ENCODE measurements at places on chromosomes 1 and 21.

DNA sequence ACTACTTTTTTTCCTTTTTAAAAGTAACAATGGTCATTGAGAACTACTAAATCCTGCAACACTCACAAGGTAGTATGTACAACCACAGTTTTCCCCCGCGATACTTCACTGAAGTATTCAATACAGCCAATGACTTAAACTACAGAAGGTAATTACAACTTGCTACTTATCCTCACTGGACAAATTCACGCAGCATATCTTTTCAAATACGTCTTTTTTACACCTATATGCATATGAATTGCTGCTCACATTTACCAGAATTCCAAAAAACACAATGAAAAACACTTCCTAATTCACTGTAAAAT, 12.4 kb downstream of the NRIP1 start:
- DNase-seq: no peak

DNA sequence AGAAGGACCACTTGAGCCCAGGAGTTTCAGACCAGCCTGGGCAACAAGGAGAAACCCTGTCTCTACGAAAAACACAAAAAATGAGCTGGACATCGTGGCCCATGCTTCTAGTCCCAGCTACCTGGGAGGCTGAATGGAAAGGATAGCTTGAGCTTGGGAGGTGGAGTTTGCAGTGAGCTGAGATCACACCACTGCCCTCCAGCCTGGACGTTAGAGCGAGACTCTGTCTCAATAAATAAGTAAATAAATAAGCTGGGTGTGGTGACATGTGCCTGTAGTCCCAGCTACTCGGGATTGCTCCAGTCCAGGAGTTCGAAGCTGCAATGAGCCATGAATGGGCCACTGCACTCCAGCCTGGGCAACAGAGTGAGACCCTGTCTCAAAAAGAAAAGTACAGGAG, 3.6 kb downstream of the AKR1A1 start:
- DNase-seq: no peak

DNA sequence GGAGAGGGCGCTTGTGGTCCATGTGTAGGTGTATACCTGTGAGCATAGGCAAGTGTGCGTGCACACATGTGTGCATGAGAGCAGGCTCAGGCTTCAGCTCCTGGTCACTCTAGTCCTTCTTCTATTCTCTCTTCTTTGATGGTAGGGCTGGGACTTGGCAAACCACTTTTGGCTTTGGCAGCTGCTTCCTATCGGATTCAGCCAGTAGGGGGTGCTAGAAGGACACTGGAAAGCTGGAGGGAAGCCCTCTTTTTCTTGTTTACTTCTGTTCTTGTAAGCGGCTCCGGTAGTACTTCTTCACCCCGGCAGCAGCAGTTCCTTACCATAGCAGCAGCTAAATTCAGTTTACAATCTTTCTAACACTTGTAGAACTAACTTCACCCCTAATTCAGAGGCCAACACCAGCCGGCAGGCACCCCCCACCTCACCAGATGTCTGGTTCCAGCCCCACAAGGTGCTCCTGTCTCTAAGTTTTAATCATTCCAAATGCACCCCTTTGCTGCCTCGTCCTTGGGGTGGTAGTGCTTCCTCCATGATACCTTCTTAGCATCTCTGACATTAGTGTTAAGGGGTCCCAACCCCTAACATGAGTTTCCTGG, 25.1 kb downstream of the NENF start:
- peak; percentile 33 for DNase-seq

GRCh38 chr1:71019233-71019969, 28.2 kb downstream of the PTGER3 start:
- no peak for DNase-seq

GRCh38 chr1:171901245-171901644, 59.9 kb downstream of the DNM3 start:
- DNase-seq: no peak

- no peak for DNase-seq
These were observed 22.2 kb downstream of the EPHX4 start for GRCh38 chr1:92051948-92052347.

GRCh38 chr1:188170411-188170810, 1341.7 kb downstream of the PLA2G4A start:
- no peak for DNase-seq

DNA sequence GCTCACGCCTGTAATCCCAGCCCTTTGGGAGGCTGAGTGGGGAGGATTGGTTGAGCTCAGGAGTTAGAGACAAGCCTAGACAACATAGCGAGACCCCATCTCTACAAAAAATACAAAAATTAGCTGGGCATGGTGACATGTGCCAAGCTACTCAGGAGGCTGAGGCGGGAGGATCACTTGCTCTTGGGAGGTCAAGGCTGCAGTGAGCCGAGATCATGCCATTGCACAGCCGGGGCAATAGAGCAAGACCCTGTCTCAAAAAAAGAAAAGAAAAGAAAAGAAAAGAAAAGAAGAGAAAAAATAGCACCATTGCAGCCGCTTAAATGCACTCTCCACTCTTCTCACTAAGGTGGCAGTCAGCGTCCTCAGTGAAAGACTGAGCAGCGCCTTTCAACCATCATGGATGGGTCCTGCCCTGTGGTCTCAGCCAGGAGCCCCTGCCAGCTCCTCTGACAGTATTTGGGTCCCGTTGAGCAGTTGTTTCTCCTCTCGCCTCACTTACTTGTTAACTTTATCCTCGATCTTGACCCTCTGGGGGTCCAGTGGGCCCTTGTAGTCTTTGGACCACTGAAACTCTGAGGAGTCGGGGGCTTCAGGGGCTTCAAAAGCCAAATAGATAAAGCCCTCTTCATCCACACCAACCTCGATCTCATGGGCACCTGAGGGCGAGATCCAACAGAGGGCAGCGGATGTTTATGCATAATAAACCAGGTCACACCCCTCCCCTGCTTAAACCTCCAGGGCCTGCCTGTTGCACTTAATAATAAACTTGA, 36.9 kb downstream of the MYOM3 start:
- no peak for DNase-seq

DNA sequence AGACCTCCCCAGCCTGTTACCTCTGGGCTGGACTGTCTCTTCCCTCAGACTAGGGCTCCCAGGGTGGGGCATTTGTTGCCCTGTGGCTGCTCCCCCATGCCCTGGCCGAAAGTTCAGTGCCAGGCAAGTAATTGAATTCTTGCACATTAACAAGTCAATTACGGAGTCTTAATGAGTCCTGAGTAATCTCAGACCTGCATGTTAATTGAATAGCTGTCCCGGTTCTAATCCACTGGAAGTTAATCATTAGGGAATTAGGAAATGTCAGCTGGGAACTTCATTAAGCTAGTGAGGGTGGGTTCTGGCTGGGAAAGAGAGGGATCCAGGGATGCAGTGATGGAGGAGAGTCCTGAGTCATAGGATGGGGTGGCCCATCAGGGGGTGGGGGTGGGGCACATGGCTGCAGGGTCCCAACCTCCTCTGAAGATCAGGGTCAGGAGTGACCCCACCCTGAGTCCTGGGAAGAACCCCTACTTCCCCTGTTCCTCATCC, 47.1 kb upstream of the CSF3R start:
- no peak for DNase-seq

- peak; percentile 34 for DNase-seq
These were observed 4.3 kb downstream of the ATP8B2 start for GRCh38 chr1:154329551-154330131.

DNA sequence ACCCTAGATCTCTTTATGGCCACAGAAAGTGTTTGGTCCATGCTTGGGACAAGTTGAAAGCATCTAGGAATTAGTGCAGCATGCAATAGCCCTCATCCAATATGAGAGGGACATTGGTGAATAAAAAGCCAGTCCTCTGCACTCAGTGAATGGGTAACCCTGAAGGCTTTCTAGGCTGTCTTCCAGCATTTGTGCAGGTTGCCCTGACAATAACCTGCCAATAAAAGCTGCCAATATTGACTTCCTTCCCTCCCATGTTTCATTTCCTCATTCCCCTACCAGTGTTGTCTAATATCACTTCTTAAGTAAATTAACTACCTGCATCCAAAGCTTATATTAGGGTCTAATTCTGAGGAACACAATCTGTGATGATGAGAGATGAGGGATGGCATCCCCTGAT, 563.6 kb upstream of the NEGR1 start:
- no peak for DNase-seq

DNA sequence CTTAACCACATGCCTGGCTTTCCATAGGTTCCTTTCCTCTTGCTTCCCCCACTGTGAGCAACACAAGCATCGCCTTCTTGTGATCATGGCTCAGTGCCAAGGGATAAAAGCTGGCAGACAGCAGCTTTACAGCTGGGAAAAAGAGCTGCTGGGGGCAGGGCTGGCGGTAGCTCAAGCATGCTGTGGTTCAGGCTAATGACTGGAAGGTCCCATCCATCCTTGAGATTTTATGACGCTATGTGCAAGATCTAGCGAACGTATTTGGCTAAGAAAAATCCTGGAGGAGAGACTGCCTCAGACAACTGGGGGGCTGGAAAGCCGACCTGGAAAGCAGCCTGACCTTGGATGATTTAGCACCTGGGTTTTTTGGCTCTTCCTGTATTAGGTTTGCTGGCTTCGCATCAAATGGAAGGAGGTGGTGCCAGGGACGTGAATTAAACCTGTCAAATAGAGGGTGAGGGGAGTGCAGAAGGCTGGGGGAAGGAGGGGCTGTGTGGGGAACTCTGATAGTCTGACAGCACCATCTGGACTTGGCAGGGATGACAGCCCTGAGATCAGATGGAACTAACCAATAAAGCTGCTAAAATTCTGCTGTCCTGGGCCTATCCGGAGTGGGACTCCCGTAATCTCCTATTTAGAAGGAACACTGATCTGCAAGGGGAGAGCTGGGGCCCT, 34.8 kb downstream of the ZMYND12 start:
- DNase-seq: no peak

GRCh38 chr1:73980324-73981040, 217.5 kb downstream of the LRRIQ3 start:
- no peak for DNase-seq

- no peak for DNase-seq
These were observed 188.5 kb downstream of the TGFBR3 start for GRCh38 chr1:91697416-91697815.

GRCh38 chr1:93354749-93355148, 9.0 kb downstream of the DR1 start:
- DNase-seq: no peak

DNA sequence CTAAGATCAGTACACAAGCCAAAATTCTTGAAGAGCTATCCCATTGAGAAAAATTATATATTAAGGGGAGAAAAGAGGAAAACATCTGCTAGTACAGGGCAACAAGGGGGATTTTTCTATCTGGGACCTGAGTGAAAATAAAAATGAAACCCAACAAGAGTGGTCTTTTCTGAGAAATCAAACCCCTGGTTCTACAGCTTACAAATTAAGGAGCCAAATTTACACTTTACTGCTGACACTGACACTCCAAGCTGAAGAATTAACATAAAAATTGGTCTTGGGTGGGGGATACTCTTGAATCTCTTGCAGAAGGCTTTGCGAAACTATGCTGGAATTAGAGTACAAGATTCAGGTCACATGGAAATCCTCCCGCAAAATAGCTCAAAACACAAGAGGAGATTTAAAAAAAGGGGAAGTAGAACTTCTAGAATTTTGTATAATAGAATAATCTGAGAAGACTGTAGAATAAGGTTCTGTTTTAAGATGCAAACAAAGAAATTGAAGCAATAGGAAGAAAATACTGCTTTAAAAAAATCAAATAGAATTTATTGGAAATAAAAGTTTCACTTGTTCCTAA, 32.1 kb upstream of the HSPA13 start:
- no peak for DNase-seq

DNA sequence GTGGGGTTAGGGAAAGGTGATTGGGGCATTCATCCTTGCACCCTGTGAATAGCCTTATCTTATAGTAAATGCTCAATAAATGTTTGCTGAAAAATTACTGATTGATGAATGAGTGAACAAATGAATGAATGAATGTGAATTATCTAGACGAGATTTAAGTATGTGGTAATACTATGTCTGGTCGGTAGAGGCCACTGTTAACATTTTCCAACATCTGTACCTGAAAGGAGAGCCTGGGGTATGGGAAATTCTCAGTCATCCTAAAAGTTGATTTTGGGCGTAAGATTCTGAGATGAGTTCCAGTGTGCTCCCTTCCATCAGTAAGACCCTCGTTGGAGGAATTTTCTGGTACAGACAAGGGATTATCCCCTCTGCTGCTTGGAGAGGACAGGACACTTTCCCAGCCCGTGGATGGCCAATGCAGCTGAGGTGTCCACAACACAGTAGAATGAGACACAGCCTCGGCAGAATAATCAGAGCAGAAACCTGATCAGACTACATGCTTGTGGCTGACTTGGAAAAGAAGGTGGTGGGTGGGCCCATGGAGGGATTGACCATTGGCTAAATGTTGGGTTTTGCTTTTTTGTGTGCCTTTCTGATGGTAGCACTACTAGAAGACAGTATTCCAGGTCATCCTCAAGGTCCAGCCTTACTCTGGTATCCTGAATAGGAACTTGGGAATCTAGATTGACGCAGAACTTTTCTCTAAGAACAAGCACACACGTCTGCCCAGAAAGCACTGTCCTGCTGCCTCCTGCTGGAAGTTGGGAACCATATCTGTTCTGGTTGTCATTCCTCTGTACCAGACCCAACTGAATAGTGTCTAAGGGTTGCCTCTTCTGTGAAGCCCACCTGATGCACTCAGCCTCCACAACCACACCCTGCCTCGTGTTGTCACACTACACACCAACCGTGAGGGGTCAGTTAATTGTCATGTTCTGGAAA, 262.0 kb downstream of the TNR start:
- peak; percentile 22 for DNase-seq

DNA sequence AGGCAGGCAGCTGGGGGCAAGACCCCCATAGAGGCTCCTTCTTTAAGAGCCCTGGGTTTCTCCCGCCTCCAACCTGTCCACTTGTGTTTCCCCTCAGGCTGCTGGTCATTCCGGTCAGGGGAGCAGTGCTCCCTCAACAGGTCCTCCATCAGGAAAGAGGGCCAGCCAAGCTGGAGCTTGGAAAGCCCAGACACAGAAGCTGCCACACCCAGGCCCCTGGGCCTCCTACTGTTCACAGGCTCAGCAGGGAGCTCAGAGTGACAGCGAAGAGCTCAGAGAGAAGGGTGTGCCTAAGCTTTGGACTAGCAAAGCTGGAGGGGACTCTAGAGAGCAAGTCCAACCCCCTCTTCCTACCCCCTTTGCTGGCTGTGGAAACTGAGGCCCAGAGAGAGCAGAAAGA, 10.3 kb upstream of the CDCP2 start:
- no peak for DNase-seq

DNA sequence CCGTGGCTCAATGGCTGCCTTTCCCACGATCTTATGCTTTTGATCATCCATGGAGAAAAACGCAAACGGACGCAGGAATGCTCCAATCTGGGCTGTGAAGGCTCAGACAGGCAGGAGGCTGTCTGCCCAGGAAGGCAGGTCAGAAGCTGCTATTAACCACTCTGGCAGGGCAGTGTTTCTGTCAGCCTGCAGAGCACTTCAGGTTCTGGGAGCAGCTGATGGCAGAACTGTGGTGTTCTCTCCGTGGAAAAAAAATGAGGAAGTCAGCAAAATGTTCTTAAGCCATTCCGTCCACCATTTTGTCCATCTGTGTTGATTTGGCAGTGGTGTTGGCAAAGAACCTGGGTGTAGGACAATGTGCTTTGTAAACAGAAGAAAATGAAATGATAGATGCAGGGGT, 91.7 kb downstream of the SIM2 start:
- DNase-seq: no peak

GRCh38 chr1:207822602-207823451, 71.0 kb downstream of the CD46 start:
- peak; percentile 71 for DNase-seq
